NCI-H345 (cell line): ENCODE measurements at places on chromosomes 12 and 14.

GRCh38 chr14:46747001-46747652 lies 95.5 kb upstream of the RPL10L start:
- DNase-seq: no peak

- DNase-seq: no peak
Observed at GRCh38 chr12:92469837-92470236, 233.0 kb upstream of the PLEKHG7 start.

GRCh38 chr14:106436310-106436905 lies 910.0 kb downstream of the TMEM121 start:
- peak; percentile 25 for DNase-seq

GRCh38 chr14:68404652-68405183 lies 388.1 kb downstream of the ZFP36L1 start:
- DNase-seq: no peak

GRCh38 chr12:127101076-127101475 lies 1165.9 kb upstream of the TMEM132C start:
- no peak for DNase-seq

GRCh38 chr14:54192610-54193009 lies 204.2 kb upstream of the CDKN3 start:
- DNase-seq: no peak

GRCh38 chr12:51087818-51088217 lies 4.4 kb upstream of the CSRNP2 start:
- DNase-seq: no peak

GRCh38 chr12:12725956-12726554 lies 8.9 kb downstream of the CDKN1B start:
- DNase-seq: no peak

DNA sequence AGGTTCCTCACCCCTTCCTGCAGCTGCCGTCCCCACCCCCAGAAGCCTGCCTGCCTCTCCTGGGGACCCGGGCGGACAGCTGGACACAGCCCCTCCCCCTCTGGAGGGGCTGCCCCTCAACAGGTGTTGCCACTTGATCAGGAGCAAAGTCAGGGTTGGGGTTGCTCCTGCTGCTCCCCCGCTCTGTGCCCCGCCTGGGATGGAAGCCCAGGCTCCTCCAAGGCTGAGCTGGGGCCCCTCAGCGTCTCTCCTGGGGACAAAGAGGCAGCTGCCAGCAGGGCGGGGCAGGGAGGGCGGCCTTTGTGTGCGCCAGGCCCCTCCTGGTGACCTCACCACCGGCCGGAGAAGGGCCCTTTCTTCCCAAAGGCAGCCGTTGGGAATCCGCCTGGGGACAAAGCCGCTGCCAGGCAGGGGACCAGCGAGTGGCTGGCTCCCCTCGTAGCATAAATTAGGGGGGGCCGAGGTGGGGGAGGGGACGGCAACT lies 13.7 kb downstream of the TRMT61A start:
- peak; percentile 70 for DNase-seq

DNA sequence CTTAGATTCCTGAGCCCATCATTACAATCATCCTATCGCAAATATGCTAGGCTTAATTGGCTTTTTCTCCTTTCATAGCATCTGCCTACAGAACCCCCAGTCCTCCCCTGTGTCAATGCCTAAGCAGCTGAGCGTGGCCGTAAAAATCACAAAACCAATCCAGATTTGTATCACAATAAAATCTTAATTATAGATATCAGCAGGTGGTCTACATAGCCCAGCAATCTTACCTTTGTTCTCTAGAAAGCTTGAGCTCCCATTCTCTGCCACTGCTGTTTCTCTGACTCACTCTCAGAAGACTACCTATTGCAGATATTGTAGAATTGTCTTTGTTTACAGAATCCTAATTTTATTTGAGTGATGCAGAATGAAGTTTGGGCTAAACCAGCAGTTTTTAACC lies 37.9 kb upstream of the PPM1A start:
- DNase-seq: no peak

DNA sequence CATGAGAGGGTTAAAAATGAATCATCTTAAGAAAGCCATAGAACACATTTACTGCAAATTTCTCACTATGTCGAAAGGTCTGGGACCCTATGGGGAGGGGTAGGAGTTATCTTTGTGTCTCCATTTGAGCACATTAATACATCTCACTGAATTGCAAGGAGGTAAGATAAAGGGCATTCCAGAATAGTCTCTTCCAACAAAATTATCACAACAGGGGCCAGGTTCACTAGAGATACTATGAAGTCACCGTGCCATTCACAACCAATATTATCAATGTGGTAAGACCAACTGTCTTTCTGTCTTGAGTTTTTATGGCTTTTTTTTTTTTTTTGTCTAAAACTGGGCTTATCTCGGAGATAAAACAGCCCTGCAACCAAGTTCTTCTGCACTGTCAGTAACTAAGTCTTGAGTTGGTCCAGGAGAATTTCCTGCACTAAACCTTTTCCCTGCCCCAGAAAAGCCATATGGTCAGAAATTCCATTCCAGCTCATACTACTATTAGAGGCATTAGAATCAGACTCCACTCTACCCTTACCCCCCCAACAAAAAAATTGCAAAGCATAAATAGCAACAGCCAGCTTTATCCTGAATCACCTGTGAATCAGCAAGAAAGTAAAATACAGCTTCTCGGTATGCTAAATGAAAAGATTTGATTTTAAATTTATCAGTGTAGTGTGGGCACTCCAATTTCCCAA lies 79.7 kb downstream of the PTPRR start:
- no peak for DNase-seq

DNA sequence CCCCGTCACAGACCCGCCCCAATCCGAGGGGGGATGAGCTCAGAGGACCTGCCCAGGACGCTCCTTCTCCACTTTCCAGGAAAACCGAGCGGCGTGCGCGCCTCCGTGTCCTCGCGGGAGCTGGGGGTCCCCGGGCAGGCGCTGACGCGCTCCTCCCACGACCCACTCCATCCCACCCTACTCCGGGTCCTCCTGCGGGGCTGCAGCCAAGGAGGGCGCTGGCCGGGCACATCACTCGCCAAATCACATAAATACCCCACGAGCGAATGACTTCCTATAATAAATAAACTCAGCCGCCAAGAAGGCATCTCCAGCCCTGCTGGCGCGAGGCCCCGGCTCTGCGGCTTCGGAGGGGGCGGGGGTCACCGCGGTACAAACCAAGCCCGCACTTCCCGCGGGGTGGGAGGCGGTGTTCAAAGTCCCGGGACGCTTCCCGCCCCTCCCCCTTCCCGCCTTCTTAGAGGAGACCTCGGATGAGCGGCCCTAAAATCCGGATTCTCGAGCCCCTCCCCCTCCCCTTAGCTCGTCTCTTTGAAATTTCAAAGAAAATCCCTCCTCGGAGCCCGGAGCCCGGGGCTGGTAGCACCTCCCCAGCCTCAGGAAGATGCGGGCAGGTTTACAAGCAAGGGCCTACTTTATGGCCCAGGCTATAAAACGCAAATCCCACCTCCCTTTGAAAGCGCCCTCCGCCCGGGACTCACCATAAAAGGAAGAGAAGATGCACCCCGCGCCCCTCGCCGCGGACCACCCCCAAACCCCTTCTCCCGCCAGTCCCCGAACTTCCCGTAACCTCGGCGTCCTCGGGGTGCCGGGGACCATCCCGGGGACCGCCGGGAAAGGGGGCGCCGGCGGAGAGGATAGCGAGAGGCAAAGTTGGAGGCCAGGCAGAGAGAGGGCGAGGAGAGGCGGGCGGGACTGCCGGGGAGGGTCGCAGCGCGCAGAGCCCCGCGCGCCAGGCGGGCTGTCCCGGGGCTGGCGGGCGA lies 712 bp upstream of the FZD10 start:
- no peak for DNase-seq

DNA sequence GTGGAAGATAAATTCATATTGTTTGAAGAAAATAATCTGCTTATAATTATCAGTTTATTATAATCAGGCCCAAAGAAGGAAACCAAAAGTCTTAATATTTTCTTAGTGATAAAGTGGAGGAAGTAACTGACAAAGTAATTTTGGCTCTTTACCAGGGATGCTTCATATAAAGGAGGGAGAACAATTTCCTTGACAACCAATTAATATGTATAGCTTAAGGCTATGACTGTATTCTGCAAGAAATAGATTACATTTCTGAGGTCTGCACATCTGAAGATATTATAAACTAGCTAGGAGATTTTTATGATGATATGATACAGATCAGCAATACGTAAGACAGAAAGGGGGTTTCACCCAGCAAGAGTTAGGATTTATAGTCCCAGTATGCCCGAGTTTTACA lies 90.8 kb downstream of the BICD1 start:
- DNase-seq: no peak

- DNase-seq: peak; percentile 64
Observed at GRCh38 chr14:37623426-37623951, 28.1 kb downstream of the TTC6 start.
